ENCODE measurements at places on chromosomes 2 and 18.
A peak's percentile ranks its signal among the peaks of the same experiment; 100 is the strongest.

GRCh38 chr2:69082430-69082997 lies 69.5 kb downstream of the ANTXR1 start:
- DNase-seq = no peak

GRCh38 chr18:79786786-79787526 lies 10.8 kb upstream of the KCNG2 start:
- DNase-seq = no peak

DNA sequence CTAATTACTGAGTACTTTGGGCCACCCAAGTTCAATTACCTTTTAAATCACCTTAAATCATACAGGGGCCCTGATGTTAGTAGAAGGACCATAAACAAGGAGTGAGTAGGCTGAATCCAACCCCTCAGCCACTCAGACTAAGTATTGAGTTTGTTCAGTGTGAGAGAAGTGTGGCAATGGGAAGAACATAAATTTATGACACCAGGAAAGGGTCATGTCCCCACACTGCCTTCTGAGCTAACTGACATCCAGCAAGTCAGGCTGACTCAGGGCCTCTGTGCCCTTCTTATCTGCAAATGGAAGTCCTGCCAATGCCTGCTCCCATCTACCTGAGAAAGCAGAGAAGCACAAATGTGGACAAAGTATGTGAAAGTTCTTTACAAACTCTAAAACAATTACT lies 12.9 kb downstream of the PLEKHM3 start:
- DNase-seq = no peak

- DNase-seq = no peak
Measured at GRCh38 chr2:148725564-148725963, 81.0 kb downstream of the EPC2 start.

- DNase-seq = no peak
Measured at GRCh38 chr2:167293943-167294775, 405.9 kb downstream of the XIRP2 start.

- DNase-seq = no peak
Measured at GRCh38 chr2:213688133-213688532, 403.9 kb downstream of the SPAG16 start.

DNA sequence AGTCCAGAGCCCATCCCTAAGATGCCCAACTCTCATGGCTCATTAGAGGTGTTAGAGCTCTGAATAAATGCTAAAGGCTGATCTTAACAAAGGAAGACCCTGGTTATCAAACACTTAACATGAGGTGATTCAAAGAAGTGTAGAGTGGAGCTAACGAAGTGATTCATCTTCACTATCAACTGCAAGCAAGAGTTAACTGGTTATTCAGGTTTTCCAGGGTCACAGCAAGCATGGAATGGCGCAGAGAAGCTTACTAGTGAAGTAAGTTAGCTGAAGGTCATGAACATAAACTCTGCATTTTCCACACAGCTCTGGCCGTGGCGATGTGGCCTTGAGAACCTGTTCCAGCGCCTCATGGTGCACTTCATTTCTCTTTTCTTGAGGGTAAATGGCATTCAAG lies 17.0 kb downstream of the RND3 start:
- DNase-seq = no peak

DNA sequence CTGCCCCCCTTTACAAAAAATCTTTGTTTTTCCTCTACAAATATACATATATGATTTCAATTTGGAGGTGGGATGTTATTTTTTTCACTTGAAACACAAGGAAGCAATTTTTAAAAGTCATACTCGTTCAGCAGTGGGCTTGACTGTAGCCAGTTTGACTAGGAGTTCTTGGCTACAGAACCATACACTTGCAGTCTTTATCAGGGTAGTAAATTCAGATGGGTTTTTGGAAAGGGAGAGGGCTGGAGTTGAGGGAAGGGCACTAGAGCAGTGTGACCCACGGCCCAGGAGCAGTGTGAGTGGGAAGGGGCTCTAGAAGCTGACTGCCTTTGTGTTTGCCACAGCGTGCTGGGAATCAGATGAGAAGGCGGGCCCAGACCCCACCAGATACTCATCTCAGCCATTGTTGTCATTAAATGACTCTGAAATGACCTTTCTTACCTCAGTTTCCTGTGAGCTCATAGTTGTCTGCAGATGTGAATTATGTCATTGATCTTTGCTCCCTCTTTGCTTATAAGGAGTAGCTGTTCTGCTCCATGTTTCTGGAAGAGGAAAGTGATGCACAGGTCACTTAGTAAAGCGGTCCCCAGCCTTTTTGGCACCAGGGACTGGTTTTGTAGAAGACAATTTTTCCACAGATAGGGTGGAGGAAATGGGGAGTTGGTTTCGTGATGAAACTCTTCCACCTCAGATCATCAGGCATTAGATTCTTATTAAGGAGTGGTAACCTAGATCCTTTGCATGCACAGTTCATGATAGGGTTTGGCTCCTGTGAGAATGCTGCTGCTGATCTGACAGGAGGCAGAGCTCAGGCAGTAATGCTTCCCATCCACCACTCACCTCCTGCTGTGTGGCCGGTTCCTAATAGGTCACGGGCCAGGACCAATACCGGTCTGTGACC lies 116.8 kb downstream of the SPTBN1 start:
- DNase-seq = peak; percentile 70

- DNase-seq = no peak
Measured at GRCh38 chr2:193566276-193566675, 1371.5 kb upstream of the TMEFF2 start.

- no peak for DNase-seq
Measured at GRCh38 chr2:148607566-148607965, 37.0 kb upstream of the EPC2 start.

GRCh38 chr2:40130251-40130994 lies 321.5 kb downstream of the SLC8A1 start:
- no peak for DNase-seq

- no peak for DNase-seq
Measured at GRCh38 chr2:100222844-100223243, 80.5 kb upstream of the AFF3 start.

DNA sequence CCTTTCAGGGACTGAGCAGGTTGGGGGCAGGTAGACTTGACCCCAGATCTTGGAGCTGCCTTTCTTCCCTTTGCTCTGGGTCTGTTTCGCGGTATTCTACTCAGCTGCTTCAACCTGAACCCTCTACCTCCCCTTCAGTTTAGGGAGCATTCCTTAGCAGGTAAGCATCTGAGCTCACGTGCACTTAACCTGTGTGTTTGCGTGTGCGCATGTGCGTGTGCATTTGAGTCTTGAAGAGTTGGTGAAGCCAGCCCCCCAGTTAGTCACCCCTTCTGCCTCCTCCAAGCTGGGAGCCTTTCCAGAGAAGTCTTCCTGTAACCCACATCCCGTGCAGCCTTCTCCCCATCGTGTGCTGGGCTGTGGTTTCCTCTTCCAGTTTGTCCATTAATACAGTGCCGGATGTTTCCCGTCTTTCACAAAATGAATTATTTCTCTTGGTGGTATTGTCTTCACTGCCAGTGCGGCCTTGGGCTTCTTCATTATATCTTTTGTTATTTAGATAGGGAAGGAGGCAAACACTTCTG lies 33.2 kb downstream of the B3GNT2 start:
- no peak for DNase-seq

- DNase-seq = no peak
Measured at GRCh38 chr2:28457237-28457636, 38.6 kb upstream of the PLB1 start.

GRCh38 chr2:65103013-65103715 lies 26.7 kb downstream of the RAB1A start:
- DNase-seq = no peak

GRCh38 chr2:240369801-240370585 lies 65.5 kb upstream of the GPC1 start:
- no peak for DNase-seq

DNA sequence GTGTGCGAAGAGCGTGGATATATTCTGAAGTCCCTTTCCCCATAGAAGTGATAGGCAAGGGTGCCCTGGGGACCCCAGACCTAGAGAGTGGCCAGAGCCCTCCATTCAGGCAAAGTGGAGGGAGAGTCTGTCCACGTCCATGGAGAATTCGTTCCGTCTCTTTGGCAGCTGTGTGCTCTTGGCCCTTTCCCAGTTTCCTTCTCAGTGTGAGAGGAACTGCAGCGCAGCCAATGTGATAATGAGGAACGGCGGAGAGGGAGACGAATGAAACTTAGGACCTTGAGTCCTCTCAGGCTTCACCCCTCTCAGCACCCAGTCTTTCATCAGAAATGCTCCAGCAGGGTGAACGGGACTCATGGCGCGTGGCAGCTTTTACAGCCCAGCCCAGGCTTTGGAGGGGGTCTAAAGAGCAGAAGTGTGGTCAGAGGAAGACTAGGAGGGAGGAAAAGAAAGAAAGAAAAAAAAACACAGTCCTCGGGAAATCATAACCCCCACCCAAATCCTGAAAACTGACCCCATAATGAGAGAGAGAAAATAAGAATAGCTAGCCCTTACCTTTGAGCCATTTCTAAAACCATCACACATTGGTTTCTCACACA lies 95.0 kb upstream of the RIOK3 start:
- no peak for DNase-seq

DNA sequence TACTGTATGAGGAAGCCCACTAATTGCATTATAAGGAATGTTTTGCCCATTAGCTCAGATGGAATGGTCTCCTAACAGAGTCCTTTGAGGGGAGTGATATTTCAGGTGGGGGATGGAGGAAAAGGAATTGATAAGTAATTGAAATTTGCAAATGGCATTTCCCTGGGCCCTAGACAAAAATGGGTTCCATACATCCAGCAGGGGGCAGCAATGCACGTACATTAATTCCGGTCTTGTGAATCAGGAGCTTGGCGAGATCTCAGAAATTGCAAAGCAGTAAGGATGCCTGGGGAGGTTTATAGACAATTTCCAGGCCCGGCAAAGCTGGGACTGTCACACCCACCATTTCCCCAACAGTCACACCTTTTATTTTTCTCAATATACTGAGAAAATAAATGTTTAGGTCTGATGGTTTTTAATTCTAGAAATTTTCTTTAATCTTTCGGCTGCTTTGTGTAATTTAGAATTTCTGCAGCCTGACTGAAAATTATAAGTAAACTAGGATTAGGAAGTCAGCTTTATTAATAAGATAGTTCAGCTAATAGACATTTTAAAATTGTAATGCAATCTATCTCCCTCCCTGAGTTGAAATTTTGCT lies 122.8 kb downstream of the LYPD1 start:
- DNase-seq = peak; percentile 25

DNA sequence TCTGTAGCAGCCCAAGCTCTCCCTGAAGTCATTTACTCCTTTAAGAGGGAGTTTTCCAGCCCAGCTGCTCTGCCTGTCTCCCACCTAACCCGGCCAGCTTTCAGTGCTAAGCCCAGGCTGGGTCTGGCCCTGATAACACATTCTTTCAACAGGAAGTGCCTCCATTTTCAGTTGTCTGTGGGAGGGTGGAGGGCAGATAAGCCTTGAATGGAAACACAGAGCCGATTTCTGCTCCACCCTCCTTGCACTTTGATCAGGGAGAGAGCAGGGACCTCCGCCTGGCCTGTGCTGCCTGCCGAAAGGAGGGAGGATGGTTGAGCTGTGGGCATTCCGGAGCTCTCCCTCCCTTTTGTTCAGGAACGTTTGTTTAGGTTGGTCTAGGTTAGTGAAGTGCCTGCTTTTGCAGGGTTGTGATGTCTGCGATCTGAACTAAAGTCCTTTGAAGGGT lies 24.8 kb downstream of the GATA6 start:
- no peak for DNase-seq

DNA sequence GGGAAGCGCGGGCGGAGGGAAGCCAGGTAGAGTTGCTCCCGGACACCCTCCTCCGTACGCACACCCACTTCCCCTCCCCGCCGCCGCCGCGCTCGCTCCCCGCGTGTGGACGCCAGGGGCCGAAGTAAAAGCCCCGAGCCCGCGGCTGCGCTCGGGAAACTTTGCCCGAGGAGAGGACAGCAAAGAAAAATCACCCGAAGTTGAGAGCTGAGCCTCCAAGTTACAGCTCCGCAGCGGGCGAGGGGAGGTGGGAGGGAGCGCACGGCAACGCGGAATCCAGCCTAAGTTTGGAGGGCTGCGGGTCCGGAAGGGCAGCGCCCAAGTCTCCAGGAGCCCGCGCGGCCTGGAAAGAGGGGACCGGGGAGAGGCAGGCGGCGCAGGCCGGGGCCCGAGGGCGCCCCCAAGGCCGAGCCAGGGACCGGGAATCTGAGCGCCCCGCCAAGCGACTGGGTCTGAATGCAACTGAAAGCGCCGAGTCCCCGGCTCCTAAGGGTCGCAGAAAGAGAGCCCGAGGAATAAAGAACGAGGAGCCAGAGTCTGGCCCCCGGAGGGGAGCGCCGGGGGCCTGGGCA lies 706 bp upstream of the BCL11A start:
- peak; percentile 13 for DNase-seq

GRCh38 chr2:3639015-3639630 lies 18.9 kb upstream of the ALLC start:
- no peak for DNase-seq

- no peak for DNase-seq
Measured at GRCh38 chr18:39586741-39587140, 2021.1 kb upstream of the CELF4 start.

DNA sequence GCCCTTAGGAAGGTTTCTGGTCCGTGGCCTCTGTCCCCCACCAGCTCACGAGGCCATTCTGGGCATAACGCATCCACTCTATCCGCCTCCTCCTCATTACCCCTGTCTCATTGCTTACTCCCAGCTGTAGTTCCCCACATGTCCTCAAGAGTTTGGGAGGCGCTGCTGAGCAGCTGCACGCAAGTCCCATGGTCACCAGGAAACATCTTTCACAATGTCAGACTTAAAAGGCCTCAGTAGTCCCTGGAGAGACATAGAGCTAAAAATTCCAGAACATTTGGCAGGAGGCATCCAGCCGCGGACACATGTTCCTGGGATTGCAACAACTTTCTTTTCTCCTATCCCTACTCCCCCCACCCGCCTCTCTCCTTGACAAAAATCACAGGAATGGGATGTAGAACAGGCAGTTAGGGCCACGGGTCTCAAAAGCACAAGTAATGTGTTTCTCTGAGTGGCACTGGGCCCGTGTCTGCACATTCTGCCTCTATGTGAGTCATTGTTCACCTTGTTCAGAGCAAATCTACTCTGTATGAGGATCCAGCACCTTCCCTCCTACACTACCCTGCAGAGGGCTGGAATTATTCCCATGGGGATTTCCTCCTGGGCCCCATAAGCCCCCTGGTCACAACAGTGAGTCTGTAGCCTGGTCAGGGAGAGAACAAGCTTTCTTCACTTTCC lies 8.1 kb downstream of the LBH start:
- peak; percentile 84 for DNase-seq

Data from CD4-positive, alpha-beta T cell treated with Interleukin-21 for 1 hour (primary cell).